Glutamatergic neuron (in vitro differentiated cells): ENCODE measurements at places on chromosomes 11 and 22. TPM values are rescaled to one million over a fixed set of nuclear protein-coding genes. Genes with fewer than 3 reads are reported as not detected.
A peak's percentile ranks its signal among the peaks of the same experiment; 100 is the strongest.

The TBX10 gene
- total RNA-seq = not detected

- H3K27me3 ChIP-seq = no peaks in the 10 kb centered on the region
- no peak overlapping the region for H3K4me3 ChIP-seq
- H3K4me1 ChIP-seq = no peaks in the 10 kb centered on the region
- no peak overlapping the region for H3K27ac ChIP-seq
- no peaks in the 10 kb centered on the region for H3K36me3 ChIP-seq
Measured at GRCh38 chr11:28649922-28650321, 541.7 kb downstream of the METTL15 start.

The SLC6A5 gene
- total RNA-seq = 0.05 TPM

GRCh38 chr22:20885557-20886323, 26.9 kb downstream of the SNAP29 start:
- H3K4me1 ChIP-seq = peaks cover 18% of the 10 kb centered on the region
- H3K4me3 ChIP-seq = no peak overlapping the region
- peak overlapping the region; percentile 24 for H3K27ac ChIP-seq

The PDGFD gene
- total RNA-seq = 0.49 TPM

- H3K4me1 ChIP-seq = no peaks in the 10 kb centered on the region
- H3K27ac ChIP-seq = no peak overlapping the region
- no peak for DNase-seq
- no peak overlapping the region for H3K4me3 ChIP-seq
- peaks cover 6% of the 10 kb centered on the region for H3K27me3 ChIP-seq
- H3K36me3 ChIP-seq = no peaks in the 10 kb centered on the region
Measured at GRCh38 chr22:30211124-30211820, 35.3 kb downstream of the LIF start.

The EIF3D gene
- 143 TPM for total RNA-seq

The CD248 gene
- total RNA-seq = 11.4 TPM

DNA sequence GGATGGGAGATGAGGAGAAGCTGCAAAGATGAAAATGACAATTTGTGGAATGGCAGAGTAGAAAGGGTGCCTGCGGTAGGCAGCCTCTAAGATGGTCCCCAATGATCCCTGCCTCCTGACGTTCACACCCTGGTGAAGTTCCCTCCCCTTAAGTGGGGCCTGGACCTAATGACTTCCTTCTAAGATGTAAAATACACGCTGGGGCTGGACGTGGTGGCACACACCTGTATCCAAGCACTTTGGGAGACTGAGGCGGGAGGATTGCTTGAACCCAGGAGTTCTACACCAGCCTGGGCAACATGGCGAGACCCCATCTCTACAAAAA, 60.7 kb upstream of the CREB3L1 start:
- no peak overlapping the region for H3K4me3 ChIP-seq
- no peaks in the 10 kb centered on the region for H3K4me1 ChIP-seq
- DNase-seq = no peak
- H3K36me3 ChIP-seq = no peaks in the 10 kb centered on the region

DNA sequence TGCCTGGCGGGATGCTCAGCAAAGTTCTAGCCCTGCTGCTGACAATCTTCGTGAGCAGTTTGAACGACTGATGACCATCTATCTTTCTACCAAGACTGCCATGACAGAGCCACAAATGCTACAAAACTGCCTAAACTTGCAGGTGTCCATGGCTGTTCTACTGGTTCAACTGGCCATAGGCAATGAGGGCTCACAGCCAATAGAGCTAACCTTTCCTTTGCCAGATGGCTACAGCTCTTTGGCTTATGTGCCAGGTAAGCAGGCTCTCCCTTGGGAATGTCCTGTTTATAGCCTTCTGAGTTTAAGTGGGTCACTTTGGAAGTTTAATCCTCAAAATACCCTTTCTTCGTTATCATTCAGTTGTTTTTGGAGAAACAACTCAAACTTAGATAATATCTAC, 20.1 kb downstream of the UBE4A start:
- DNase-seq = no peak
- no peaks in the 10 kb centered on the region for H3K36me3 ChIP-seq

The MOGAT2 gene
- not detected for total RNA-seq
